ENCODE measurements at places on chromosomes 2 and 18.

GRCh38 chr2:119245076-119245840 is 21.6 kb downstream of the STEAP3 start:
- DNase-seq: no peak

GRCh38 chr2:240852671-240853314 is 15.8 kb upstream of the AGXT start:
- no peak for DNase-seq

GRCh38 chr2:109269706-109270504 is 140.9 kb downstream of the SH3RF3 start:
- DNase-seq: no peak

GRCh38 chr2:83022631-83023210 is 1436.4 kb downstream of the SUCLG1 start:
- no peak for DNase-seq

GRCh38 chr18:906416-907114 is 1.9 kb downstream of the ADCYAP1 start:
- DNase-seq: peak; percentile 9

GRCh38 chr18:41449612-41450011 is 505.4 kb upstream of the PIK3C3 start:
- no peak for DNase-seq

DNA sequence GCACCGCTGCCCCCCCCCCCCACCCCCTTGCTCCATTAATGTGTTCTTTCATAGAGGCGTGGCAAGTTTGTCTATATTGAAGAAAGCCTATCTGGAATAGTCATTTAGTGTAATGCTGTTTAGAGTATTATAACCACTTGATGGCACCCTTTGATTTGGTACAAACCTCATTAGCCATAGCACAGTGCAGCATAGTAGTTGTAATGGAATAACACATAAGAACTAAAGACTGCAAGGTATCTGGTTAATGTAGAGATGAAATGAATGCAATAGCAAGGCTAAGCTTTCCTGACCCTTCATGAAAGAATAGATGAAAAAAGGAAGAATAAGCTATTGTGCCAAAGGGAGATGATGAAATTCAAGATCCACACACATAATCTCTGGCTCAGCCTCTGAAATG is 81.9 kb downstream of the EHBP1 start:
- DNase-seq: no peak

DNA sequence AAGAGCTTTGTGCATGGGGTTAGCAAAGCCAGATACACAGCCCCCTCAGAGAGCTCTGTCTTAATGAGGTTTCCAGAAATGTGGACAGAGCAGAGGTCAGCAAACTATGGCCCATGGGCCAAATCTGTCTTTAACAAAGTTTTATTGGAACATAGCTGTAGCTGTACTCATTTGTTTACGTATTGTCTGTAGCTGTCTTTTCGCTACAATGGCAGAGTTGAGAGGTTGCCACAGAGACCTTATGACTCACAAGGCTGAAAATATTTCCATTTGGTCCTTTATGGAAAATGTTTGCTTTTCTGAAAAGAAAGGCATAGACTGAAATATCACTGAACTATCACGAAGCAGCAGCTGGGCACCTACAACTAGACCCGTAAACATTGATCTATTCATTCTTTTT is 841.8 kb downstream of the SLC4A3 start:
- no peak for DNase-seq

Measured in GM19239 (cell line).